ENCODE measurements at places on chromosomes 4 and X.

DNA sequence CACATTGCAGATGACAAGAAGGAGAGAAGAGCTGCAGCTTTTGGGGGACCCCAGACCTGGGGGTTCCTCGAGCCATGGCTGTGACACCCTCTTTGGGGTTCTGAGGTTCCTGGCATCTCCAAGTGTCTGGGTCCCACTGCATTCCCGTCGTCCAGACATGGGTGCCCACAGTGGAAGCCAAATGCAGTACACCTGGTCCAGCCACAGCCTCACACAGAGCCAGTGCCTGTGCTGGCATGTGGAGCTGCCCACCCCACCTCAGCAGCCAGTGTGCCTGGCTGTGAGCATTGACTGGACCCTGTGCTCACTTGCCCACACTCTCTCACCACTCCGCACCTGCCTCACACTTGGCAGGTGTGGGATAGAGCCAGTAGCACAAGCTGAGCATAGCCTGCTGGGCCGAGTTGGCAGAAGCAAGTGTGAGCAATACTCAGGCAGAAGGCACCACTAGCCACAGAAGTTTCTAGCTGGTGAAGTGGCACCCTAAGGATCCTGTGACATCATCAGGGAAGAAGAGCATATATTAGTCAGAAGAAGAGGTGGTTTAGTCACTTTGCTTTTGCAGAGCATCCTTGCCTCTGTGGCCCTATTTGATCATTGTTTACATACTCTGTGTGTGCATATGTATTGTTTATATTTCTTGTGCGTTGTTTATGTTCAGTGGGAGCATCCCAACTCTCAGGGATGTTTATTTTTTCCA is 65.0 kb upstream of the MAGEB2 start:
- DNase-seq: no peak

- no peak for DNase-seq
Measured at GRCh38 chr4:83074086-83074704, 39.2 kb downstream of the COPS4 start.

GRCh38 chr4:109588176-109588575 is 28.1 kb downstream of the MCUB start:
- peak; percentile 13 for DNase-seq

GRCh38 chr4:5708449-5709206 is at the start of gene EVC2:
EVC2 (minus strand) TSS chr4:5708559; CDS start chr4:5708513, 46 bp downstream.
- DNase-seq: no peak

- no peak for DNase-seq
Measured at GRCh38 chr4:183841001-183841400, 64.1 kb upstream of the STOX2 start.

DNA sequence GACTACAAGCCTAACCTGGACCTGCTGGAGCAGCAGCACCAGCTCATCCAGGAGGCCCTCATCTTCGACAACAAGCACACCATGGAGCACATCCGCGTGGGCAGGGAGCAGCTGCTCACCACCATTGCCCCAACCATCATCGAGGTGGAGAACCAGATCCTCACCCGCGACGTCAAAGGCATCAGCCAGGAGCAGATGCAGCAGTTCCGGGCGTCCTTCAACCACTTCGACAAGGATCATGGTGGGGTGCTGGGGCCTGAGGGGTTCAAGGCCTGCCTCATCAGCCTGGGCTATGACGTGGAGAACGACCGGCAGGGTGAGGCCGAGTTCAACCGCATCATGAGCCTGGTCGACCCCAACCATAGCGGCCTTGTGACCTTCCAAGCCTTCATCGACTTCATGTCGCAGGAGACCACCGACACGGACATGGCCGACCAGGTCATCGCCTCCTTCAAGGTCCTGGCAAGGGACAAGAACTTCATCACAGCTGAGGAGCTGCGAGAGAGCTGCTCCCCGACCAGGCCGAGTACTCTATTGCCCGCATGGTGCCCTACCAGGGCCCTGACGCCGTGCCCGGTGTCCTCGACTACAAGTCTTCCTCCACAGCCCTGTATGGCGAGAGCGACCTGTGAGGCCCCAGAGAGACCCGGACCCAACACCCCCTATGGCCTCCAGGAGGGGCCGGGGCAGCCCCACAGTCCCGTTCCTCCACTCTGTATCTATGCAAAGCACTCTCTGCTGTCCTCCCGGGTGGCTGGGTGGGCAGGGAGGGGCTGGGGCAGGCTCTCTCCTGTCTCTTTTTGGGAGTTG is 486.2 kb downstream of the TRAM1L1 start:
- DNase-seq: no peak

GRCh38 chrX:115459883-115460880 is 100.8 kb upstream of the PLS3 start:
- no peak for DNase-seq

DNA sequence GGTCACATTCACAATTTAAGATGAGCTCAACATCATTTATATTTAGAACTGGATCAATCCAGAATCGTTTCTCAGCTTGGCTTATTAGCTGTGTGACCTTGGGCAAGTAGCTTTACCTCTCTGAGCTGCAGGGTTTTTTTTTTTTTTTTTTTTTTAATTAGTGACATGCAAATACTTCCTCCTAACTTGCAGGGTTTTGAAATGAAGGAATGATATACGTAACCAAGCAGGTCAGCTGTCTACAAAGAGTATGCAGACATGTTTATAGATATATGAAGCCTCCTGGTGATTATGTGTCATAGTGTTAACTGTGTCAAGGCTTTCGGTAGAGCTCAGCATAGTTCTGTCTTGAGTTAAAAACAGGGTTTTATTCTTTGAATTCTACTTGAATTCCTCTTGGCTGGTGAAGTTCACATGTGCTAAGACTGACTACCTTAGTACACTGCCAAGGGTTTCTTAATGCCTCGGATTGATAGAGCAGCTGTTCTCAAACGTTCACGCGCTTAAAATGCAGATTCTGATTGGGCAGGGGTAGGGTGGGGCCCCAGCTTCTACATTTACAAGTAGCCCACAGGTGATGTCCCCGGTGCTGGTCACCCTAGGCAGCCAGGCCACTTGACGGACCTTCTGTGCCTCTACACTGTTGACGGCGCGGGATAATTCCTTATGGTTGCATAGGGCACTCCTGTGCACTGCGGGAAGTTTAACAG is 654 bp upstream of the STS start:
- no peak for DNase-seq

DNA sequence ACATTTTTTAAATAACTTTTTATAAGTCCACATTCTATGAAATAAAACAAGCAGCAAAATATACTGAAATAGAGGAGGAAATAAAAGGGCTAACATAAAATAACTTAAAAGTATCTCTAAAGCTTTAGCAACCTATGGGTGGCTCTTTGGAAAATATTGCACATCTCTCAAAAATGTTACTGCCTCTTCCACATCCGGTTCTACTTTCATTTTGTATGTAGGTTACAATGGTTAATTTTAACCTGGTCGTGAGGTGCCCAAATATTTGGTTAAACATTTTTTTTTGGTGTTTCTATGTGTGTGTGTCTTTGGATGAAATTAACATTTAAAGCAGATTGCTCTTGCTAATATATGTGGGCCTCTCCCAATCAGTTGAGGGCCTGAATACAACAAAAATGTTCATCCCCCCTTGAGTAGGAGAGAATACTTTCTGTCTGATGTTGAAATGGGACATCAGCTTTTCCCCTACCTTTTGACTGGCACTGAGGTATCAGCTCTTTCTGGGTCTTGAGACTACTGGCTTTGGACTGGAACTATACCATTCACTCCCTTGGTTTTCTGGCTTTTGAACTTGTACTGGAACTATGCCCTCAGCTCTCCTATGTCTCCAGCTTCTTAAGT is 353.0 kb downstream of the ADAM29 start:
- DNase-seq: no peak

- DNase-seq: no peak
Measured at GRCh38 chrX:110394651-110395050, 36.0 kb downstream of the RTL9 start.

- DNase-seq: no peak
Measured at GRCh38 chr4:121353213-121353612, 27.6 kb downstream of the QRFPR start.

- DNase-seq: no peak
Measured at GRCh38 chrX:111353793-111354192, 58.2 kb downstream of the DCX start.

DNA sequence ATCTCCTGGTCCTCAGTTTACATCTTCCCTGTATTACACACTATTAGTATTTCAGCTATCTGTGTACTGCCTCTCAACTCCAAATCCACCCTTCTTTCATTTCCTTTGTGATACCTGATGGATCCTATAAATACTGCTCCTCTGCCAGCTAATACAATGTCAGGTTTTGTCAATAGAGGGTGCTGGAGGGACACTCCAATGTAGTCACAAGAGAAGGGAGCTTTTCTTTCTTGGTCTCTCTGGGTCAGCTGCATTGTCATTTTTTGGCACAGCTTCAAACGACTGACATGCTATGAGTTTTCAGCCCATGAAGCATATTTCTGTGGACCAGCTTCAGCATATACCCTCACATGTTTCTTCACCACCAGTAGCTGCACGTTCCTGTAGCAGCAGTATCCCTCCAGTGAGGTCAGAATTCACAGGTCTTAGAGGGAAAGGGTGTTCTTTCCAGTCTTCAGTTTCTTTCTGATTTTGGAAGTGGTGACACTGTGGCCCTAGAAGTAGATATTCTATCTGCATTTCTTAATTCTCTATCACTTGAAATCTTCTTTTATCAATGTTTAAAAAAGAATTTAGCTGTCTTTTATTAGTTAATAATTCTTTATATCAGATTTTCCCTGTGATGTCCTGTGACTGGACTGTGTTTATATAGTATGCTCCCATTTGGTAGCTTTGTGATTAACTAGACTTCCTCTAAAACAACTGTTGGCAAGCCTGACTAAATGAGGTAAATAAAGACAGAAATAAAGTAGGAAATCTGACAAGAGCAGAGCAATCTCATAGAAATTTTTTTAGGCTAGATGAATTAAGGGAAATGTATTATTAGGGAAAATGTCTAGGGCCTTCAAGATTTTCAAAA is 60.6 kb downstream of the GABRA2 start:
- peak; percentile 26 for DNase-seq

DNA sequence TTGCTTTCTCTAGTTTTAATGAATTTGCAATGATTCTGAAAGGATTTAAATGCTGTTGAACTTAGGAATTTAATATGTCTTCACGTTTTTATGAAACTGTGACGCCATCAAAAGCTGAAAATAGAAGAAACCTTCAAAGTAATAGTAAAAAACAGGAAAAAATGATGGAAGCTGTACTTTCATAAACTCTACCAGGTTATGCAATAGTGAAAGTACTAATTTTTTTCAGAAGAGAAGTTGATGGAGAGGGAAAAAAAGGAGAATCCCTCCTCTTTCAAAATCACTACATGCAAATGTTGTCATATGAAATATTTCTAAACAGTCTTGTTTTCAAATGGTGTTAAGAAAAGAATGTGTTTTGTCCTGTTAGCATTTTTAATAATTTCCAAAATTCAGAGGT is 73.6 kb downstream of the ZNF330 start:
- no peak for DNase-seq

DNA sequence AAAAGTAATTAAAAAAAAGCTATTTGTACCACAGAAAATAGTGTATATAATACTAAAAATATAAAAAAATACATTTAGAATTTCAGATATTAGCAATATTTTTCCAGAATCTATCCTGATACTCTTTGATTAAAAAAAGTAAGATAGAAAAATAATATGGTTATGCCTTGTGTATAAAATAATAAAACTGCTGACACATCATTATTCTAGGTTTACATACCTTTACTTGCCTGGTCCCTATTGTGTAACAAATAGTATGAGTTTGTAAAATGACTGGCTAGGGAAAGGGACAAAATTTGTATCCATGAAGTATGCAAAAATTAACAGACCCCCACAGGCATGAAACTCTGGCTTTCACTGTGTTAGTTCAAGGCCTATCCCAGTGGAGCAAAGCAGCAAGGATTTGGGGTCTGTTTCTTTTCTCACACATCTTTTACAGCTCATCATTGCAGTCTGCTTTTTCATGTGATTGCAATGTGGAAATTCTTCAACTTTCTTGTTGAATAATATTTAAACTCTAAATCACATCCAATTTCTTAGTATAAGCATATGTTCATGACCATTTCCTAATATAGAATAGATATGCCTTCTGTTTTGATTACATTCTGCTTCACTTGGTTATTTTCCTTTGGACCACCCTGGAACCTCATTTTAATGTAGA is 136.7 kb upstream of the PCDH18 start:
- DNase-seq: no peak

DNA sequence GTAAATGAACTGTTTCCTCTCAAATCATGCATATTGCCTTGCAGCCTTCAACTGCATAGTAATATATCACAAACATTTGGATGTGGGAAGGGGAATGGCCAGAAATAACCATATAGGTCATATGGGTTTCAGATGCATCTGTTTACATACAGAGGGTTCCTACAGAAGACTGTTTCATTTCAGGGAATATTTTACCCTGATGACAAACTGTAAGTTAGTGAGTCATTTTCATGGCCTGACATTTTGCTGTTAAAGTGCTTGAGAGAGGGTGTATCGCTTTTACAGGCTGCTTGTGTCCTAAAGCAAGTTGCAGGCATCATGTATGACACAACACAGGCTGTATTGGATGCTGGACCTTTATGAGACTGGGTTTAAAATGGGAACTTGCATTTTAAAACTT is 25.5 kb upstream of the AMOT start:
- no peak for DNase-seq

DNA sequence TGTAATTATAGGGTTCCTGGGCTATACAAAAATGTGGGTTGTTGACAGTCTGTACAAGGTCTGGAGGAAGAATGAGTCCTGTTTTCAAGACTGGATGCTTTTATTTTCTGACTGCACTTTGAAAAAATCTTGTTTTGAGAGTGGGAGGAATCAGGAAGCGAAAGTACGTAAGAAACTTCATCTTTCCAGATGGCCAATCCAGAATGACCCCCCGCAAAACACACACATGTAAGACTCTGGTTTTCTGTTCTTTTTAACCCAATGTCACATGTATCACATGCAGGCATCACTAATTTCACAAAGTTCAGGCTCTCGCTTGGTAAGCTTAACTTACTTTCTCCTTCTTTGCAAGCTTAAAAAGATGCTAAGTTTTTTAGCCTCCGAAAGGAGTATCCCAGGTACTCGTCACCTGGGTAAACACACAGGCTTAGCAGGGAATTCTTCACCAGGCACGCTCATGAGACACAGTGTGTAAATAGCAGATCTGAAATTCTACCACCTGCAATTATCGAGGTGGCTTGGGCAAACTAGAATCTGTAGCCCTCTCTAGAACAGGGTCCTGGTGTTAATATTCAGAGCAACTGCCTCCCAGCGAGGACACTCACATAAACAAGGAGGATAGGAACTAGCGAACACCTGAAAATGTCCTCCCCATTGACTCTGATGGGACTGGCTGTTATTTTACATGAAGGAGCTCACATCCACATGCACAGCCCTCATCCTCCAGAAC is 90.7 kb downstream of the NSUN7 start:
- DNase-seq: no peak

DNA sequence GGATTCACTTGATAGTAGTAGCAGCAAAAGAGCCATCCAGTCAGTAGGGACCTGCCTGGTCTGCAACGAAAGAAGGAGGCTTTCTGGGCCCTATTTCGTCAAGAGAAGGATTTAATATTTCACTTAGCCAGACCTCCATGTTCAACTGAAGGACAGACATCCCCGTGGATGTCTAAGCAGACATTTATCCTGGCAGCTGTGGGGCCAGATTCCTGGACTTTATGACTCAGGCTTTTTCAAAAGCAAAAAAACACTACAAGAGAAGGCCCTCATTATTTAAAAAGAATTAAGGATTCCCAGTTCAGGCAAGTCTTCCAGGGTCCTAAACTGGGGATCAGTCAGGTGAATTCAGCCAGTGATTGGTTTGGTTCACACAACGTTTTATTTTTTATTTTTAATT is 88.5 kb upstream of the TSPAN5 start:
- DNase-seq: no peak

GRCh38 chr4:99564921-99565320 is 1.1 kb upstream of the TRMT10A start:
- no peak for DNase-seq

GRCh38 chr4:98611677-98612317 is 46.6 kb downstream of the TSPAN5 start:
- no peak for DNase-seq
